ENCODE measurements at places on chromosomes 12 and 14.

DNA sequence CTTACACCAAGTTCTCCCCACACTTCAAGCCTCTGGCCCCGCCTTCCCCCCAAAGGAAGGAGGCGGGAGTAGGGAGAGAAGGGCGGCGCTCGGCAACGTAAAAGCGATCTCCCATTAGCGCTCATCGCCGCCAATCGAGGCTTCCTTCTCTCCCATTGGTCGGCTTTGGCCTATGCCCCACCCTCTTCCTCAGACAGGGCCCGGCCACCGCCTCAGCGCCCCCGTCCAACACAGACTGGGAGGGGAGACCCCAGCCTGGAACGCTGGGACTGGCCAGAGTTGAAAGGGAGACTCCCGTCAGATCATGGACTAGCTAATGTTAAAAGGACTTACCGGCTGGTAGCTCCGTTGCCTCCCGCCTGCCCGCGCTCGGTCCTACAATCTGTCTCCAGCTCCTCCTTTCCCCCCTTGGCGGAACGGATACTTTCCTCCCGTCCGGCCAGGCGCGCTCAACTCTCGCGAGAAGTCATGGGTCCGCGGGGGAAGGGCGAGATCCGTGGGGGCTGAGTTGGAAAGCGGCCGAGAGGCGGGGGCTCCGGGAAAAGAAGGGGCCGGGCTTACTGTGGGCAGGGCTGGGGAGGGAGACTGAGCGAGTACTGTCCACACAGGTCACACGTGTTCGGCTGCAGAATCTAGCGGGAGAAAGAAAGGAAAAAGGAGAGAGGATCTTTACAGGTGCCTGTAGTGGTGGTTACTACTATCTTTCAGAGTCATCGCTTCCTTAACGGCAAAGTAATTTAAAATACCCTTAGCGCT is at the start of gene ATF7:
ATF7 (minus strand) TSS at position 437 of the 756 bp plus-strand sequence. CDS start 25,382 bp downstream, outside the sequence.
- peak; percentile 96 for DNase-seq

DNA sequence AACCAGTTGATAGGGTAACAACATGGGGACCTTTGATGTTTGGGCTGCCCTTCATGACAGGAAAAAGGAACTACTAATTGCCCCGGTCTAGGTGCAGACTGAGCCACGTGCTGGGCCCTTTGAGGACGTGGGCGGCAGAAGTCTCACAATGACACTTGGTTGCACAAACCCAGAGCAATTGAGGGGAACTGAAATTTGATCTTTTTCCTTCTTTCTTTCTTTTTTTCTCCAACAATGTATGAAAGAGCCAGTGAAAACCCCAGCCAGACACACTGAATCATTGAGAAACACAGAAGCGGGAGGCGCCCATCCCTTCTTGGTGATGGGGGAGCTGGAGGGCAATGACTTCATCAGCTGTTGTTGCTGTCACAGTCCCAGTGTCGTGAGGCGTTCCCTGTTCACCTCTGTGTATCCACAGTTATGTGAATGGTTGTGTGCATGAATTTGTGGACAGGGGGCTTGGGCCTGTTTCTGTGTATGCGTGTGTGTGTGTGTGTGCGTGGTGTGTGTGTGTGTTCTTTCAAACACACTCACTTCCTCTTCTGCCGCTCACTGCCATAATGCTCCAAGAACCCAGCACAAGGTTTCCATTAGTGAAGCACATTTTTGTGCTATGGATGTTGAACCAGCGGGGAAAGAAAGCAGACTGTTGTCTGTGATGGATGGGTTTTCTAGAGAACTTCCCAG is 137.5 kb upstream of the CCND2 start:
- peak; percentile 78 for DNase-seq

GRCh38 chr12:43105426-43105981 is 446.5 kb downstream of the ADAMTS20 start:
- no peak for DNase-seq

DNA sequence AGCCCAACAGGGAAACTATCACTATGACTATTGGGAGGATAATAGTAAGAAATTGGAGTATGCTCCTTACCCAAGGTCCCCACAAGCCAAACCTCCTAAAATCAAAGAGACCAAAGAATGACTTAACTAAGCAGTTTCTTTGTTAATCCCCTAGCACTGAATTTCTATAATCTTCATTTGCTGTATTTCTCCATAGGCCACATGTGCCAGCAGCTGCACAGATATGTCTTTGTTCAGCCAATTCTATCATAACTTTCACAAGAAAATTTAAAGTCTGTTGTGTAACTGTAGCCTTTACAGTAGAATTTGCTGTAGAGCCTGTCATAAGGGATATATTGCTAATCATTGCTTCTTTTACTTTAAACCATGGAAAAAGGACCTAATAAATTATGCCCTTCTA is 104.0 kb downstream of the RIN3 start:
- DNase-seq: no peak

- DNase-seq: no peak
These were observed 16.9 kb upstream of the BLTP3B start for GRCh38 chr12:100159391-100160104.

DNA sequence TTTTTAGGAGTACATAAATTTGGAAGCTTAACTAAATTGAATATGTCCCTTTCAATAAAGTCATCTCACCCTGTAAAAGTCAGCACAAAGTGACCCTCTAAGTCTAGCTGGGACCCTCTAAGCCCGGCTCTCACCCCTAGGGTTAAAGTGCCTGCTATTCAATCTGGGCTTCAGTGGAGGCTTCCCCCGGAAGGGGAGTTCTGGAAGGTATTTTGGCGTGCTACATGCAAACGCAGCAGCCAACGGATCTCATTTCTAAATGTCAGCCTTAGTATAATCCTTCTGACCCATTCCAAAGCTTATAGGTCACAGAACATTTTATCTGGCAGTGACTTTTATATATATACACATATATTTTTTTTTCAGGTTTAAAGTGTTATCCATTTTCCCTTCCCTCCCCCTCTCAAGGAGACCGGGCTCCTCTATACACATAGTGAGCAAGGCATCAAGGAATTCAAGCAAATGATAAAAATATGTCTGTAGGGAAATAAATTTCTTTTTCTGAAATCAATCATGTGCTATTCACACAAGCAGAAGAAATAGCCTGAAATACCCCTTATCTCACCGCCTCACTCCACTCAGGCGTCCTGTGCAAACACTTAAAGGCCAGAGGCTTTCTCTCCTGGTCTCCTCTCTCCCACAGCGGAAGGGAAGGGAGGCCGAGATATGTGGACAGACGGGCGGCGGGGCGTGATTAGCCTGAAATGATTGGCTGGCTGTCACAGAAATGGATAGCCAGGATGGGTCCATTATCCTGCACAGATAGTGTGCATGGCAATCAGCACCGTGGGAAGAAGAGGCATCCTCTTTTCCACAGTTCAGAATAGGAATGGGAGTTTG is 301.7 kb downstream of the GALC start:
- no peak for DNase-seq

GRCh38 chr12:69822201-69822860 is 2.7 kb upstream of the MYRFL start:
- no peak for DNase-seq

GRCh38 chr12:123388177-123388950 is 4.4 kb downstream of the KMT5A start:
- DNase-seq: peak; percentile 44

DNA sequence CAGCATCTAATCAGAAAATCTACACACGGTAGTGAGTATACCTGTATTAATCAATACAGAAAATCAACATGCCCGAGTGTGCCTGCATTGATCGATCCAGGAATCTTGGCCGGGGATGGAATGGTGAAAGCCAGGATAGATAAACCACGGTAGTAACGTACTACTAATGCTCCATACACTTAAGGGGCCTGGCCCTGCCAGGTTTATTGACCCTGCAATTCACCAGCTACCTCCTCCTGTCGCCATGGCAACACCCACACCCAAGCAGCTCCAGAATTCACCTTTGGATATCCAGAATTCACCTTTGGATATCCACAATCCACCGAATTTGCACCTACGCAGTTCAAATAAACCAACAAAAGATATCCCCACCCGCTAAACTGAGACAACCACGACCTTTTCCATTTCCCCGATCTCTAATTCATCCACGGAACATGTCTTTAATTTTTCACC is 14.8 kb upstream of the CALM1 start:
- no peak for DNase-seq

- no peak for DNase-seq
These were observed 60.0 kb upstream of the DIO3 start for GRCh38 chr14:101501341-101501740.

- DNase-seq: peak; percentile 50
These were observed at the start of gene FKBP11 for GRCh38 chr12:48925304-48926011. FKBP11 (minus strand) TSS chr12:48925492; CDS start chr12:48925428, 64 bp downstream.

- DNase-seq: no peak
These were observed 124.6 kb downstream of the ERC1 start for GRCh38 chr12:1115484-1116231.

- no peak for DNase-seq
These were observed 9.6 kb upstream of the RNASE1 start for GRCh38 chr14:20811986-20812975.

GRCh38 chr14:75829316-75829715 is 152.5 kb downstream of the TGFB3 start:
- no peak for DNase-seq

DNA sequence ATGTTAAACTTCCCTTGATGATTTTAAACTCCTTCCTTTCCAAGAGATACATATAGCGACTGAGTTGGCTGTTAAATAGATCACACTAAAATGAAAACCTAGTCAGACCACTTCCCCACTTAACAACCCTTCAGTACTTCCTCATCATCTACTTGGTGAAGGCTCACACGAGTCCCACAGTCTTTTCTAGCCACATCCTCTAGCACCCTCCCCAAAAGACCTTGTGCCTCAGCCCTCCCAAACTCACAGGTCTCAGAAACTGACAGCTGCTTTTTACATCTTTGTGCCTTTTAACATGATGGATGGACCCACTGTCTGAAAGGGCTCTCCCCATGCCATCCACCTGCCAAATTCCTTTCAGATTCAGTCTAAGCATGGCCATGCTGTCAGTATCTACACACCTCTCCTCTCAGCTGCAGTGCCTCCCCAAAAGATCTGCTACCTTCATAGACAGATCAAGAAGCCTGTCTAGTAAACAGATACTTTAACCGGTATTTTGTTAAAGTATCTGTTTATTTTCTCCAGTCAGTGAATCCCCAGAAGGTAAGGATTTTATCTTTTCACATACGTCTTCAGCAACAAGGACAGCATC is 65.1 kb upstream of the GPHB5 start:
- DNase-seq: peak; percentile 3

GRCh38 chr14:51954657-51955056 is 34.7 kb upstream of the RTRAF start:
- DNase-seq: no peak

DNA sequence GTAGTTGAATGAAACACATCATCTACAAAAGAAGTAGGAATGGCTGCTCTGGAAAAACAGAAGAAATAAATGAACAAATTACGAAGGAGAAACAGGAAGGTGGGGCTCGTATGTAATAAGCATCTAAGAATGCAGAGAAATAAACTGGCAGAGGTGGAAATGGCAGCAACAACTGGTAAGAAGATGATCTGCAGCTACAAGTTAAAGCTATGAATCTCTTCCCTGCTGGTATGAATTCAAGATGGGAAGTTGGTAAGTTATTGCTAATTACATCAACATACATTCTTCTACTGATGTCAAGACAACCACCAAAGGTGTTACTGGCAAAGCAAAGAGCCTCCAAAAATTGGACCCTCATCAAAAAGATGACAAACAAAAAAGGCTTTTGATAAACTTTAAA is 59.8 kb downstream of the HECTD4 start:
- DNase-seq: no peak

- no peak for DNase-seq
These were observed 46.8 kb upstream of the GPATCH2L start for GRCh38 chr14:76104802-76105355.

- DNase-seq: no peak
These were observed 34.6 kb upstream of the EVL start for GRCh38 chr14:100030452-100031153.

GRCh38 chr12:116939734-116940133 is 29.0 kb downstream of the FBXW8 start:
- DNase-seq: no peak

- DNase-seq: no peak
These were observed 81.2 kb downstream of the SCAF11 start for GRCh38 chr12:45909041-45909713.

- DNase-seq: no peak
These were observed 2.6 kb downstream of the TSPAN8 start for GRCh38 chr12:71155225-71155624.

DNA sequence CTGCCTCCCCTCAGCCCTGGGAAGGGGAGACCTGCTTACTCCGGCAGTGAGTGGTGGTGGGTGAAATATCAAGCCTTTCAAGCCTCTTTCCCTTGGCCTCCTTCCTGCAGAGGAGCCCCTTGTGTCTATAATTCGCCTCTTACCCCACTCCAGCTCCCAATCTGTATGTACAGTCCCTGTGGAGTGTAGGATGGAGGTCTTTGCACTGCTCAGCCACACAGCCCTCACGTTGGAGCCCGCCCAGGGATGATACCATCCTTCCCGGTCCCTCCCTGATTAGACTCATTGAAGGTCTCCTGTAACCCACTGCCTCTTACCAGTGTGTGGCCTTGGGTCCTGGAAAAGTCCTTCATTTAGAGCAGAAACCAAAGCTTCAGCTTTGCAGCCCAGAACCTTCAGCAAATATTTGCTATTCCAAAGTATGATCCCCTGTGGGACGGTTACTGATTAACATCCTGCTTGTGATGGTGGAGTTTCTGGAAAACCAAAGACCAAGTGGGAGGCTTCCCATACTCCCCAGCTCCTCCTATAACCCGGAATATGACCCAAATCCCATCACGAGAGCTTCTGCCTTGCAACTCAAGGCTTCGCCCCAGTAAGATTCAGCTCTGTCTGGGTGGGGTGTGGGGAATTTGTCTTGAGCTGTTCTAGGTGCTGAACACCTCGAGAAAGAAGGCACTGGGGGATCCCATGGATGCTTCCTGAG is at the start of gene SERPINA10:
SERPINA10 (minus strand) TSS at position 397 of the 706 bp plus-strand sequence. CDS start 2,675 bp downstream, outside the sequence.
- DNase-seq: no peak

DNA sequence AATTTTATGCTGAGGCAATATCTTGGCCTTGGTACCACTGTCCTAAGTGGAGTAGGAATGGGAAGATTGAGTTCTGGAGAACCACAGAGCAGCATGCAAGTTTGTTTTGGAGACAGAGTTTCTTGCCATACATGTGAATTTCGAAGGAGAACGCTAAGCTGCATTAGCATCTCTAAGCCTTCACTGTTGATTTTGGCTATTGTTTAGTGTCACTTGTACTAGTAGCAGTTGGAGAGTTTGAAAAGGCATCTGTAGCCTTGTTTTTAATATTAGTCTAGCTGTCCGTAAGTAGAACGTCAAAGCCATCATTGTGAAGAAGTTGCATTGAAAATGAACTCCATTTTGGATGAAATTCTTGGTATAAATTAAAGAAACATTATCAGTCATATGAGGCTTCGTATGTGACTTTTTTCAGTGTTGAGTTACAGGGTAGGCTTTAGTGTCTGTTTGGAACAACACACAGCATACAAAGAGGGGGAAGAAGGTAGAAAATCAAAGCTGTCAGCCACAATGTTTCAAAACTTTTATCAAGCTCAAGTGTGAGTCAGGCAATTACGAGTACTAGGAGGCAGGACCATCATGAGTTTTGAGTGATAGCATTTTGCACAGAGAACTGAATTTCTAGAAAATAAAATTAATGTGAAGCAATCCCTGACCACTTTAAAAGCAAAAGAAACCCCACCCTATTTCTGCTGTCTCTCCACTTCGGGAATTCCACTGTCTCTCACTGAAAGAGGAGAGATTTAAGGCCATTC is 70.2 kb upstream of the NAV3 start:
- no peak for DNase-seq

- no peak for DNase-seq
These were observed 8.2 kb downstream of the PDE6H start for GRCh38 chr12:14981049-14981448.

Measured in stimulated activated CD4-positive, alpha-beta T cell treated with anti-CD3 and anti-CD28 coated beads, Interleukin-15, amount 100 ng/mL, for 48 hours (primary cell).